ENCODE measurements at places on chromosomes 4 and X.

DNA sequence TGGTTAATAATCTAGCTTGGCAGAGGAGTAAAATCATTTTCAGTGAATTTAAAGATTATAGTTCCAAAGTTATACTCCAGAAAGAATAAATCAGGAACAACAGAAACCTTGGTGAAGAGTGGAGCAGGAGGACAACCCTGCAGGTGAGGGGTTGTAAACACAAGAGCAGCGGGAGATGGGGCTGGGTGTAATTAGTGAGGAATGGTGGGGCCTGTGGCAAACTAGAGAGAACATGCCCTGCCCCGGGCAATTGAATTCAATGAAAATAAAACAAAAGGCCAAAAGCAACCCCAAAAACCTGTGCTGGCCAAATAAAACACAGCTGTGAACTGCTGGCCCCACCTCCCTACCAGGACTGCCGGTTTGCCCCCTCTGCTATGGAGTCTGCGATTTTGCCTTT is 325.2 kb downstream of the NR3C2 start:
- DNase-seq = no peak

DNA sequence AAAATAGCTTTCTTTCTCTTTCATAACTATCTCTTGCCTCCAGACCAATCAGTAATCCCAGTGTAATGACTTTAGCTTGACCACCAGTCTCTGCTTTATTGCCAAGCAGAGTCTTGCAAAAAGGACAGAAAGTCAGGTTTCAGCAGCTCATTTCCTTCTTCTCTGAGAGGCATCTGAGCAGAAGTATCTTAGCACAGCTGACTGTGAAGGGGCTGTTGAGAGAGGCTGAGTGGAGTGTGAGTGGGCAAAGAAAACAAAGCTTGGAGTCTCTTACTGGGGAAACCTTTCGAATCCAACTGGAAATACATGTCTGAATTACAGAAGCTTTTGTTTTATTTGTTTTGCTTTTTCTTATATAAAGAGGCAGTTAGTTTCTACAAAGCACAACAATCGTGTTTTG is 170.3 kb upstream of the IGFBP7 start:
- DNase-seq = no peak

GRCh38 chr4:148786699-148787098 is 344.5 kb upstream of the NR3C2 start:
- DNase-seq = no peak

DNA sequence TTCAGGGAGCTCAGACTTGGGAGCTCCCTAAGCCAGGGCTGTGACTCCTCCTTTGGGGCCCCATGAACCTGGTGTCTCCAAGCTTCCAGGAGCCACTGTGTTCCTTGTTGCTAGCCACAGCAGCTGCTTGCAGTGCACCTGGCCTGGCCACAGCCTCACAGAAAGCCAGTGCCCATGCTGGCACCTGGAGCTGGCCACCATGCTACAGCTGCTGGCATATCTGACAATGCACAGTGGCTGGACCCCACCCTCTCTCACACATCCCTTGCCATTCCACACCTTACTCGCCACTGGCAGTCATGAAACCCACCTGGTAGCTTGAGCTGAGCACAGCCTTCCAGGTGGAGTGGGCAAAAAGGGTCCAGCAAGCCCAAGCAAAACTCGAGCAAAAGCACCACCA is 441.7 kb downstream of the ARAP2 start:
- DNase-seq = no peak

Measured in hematopoietic multipotent progenitor cell treated with erythropoietin and hydrocortisone succinate and interleukin-3 and kit ligand, for 15 days (in vitro differentiated cells).